ENCODE measurements at places on chromosomes 5 and 9.

GRCh38 chr5:36459176-36460135, 146.9 kb upstream of the SLC1A3 start:
- DNase-seq, result no peak

DNA sequence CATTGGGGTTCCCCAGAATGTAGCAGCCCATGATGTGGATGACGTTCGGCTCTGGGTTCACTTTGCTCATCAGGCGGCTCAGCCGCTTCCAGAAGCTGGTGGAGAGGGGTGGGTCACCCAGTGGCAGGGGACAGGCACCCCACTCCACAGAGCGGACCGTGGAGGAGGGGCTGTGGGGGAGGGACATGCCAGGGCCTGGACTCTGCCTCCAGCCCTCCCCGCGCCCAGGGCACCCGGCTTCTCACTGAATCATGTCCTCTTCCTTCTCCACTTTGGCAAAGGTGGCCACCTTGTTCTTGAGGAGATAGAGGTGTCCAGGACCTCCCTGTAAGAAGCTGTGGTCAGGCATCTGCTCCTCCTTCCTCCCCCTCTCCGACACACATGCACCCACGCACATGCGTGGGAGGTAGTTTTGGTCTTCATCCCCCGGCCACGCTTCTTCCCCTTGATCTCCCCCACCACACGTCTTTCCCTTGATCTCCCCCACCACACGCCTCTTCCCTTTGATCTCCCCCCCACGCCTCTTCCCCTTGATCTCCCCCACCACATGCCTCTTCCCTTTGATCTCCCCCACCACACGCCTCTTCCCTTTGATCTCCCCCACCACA, 8.9 kb upstream of the ENTPD8 start:
- peak; percentile 64 for DNase-seq

GRCh38 chr5:14395411-14395810, 186.2 kb upstream of the OTULINL start:
- no peak for DNase-seq

DNA sequence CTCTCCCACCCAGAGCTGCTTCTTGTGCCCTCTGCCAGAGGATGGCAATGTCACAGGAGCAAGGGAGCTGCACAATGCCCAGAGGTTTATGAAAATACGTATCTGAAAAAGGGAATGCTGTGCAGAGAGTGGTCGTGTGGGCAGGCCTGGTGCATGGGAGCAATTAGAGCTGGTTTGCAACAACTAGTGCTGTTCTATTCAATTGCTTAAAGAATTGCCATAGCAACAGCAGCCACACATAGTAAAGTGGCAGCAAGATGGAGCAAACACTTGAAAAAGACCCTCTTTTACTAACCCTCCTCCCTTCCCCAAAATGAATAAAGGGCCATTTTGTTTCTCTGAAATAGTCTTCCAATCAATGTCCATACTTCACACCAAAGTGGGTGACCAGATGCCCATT, 166.3 kb downstream of the CRB2 start:
- DNase-seq, result no peak

GRCh38 chr5:13941468-13941867, 3.0 kb downstream of the DNAH5 start:
- DNase-seq, result no peak

DNA sequence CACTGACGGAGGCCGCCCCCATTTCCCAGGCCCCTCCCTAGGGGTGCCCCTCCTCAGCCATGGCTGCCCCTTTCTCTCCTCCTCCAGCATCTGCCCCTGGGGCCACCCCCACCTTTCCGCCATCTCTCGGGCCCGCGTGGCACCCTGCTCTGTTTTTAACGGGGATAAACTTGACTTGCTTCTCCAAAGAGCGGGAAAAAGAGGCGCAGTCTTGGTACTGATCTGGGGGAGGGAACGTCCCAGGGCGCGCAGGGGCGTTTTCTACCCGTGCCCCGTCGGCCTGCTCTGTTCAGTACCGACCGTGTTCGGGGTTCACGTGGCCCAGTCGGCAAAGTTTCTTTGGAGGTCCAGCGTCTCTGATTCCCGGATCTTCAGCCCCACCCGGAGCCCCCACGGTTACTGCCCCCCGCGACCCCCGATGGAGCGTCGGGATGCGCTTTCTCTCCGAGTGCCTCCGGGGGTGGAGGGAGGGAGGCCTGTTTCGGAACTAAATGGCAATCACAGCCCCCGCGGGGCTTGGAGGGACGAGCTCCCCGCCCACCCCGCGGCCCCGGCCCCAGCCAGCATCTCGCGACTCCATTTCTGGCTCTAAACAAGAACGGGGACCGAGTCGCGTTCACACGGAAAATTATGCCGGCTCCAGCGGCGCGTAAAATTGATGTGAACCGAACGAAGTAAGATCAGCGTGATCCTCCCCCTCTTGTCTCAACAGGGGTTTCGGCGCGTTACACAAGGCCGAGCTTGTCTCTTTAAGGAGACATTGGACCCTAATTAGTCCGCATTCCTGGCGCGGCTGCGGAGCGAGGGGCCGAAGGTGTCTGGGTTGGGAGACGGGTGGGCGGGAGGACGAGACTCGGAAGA, 1.1 kb upstream of the TLE4 start:
- DNase-seq, result peak; percentile 29

GRCh38 chr5:30808996-30809395, 384.5 kb upstream of the CDH6 start:
- DNase-seq, result no peak

DNA sequence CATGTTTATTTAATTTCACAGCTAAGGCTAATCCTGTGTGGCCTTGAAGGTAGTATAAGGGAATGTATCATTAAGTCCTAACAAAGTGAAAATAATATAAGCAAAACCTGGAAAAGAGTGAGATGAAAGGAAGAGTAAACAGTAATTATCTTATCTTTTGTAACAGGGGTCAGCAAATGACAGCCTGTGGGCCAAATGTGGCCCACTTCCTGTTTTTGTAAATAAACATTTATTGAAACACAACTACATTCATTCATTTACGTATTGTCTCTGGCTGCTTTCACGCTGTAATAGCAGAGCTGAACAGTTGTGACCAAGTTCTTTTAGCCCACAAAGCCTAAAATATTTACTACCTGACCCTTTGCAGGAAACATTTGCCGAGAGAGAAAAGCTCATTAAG, 78.4 kb upstream of the HTR4 start:
- DNase-seq, result no peak

DNA sequence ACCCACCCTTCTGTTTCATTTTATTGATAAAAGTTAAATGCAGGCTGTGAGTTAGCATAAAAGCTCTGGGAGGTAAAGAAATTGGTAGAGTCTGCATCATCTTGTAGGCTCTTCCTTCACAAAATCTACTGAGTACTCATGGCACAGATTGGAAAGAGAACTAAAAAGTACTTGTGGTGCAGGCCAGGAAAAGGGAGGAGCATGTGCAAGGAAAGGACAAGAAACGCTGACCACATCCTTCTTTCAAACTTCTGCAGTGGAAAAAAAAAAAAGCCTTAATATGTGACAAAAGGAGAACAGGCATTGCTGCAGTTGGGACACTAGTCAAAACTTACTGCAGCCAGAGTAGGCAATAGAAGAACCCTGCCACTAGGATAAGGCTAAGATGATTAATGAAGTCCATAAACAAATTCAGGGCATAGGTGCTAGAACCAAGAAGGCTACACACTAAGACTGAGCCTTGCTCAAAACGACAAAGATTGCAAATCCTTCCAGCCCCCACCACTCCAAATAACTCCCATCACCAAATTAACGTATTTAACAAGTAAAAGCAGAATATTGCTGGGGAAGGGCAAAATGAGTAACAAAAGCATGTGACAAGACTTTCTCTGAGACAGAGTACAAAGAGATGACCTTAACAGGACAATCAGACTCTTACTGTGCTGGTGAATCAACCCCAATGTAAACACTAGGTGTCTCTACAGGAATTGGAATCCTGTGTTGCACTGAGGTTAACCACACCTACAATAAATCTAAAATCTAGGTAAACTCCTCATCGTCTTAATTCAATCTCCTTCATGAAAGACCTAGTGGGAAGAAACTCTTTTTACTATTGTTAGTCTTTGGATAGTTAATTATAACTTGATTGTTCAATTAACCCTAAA, 1024.8 kb downstream of the TLE1 start:
- DNase-seq, result no peak

GRCh38 chr9:34382054-34382453, 5.4 kb upstream of the MYORG start:
- DNase-seq, result no peak

GRCh38 chr9:24333629-24334028, 212.1 kb downstream of the IZUMO3 start:
- DNase-seq, result no peak

- no peak for DNase-seq
Measured at GRCh38 chr9:76338418-76338817, 55.8 kb downstream of the RFK start.

- DNase-seq, result no peak
Measured at GRCh38 chr9:80995759-80996158, 693.6 kb downstream of the TLE1 start.

GRCh38 chr9:18658804-18659705, 185.1 kb downstream of the ADAMTSL1 start:
- no peak for DNase-seq

- DNase-seq, result no peak
Measured at GRCh38 chr9:133359399-133360175, 3.2 kb downstream of the SURF2 start.

DNA sequence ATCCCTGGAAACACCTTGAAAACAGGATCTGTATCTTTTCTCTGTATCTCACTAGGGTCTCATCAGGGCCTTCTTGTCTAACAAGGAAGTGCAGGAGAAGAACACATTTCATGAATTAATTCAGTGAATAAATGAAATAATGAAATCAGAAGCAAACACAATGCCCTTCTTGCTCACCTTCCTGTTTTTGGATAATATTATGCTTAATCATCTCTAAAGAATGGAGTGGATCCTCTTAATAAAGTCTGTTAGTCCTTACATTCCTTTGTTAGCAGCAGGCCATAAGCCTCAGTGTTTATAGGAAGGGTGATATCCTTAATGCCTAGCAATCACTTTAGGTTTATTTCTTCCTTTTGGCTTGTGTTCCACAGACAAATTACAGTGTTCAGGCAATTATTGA, 837.1 kb upstream of the SEMA6A start:
- DNase-seq, result no peak

DNA sequence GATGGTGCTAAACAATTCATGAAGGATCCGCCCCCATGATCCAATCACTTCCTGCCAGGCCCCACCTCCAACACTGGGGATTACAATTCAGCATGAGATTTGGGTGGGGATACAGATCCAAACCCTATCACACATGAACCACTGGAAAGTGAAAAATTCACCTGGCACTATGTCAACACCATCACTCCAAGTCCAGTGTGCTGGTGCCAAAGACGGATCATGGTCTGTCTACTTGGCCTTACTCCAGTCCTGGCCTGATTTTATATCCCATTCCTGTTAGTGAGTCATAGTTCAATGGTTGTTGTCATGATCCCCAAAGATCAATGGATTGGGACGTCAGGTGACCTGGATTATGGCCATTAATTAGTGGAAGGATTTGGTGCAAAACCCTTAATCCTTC, 147.4 kb upstream of the RPS23 start:
- no peak for DNase-seq

GRCh38 chr5:119049824-119050449, 20.9 kb upstream of the DMXL1 start:
- no peak for DNase-seq

- DNase-seq, result no peak
Measured at GRCh38 chr5:98906756-98907355, 22.0 kb downstream of the CHD1 start.

DNA sequence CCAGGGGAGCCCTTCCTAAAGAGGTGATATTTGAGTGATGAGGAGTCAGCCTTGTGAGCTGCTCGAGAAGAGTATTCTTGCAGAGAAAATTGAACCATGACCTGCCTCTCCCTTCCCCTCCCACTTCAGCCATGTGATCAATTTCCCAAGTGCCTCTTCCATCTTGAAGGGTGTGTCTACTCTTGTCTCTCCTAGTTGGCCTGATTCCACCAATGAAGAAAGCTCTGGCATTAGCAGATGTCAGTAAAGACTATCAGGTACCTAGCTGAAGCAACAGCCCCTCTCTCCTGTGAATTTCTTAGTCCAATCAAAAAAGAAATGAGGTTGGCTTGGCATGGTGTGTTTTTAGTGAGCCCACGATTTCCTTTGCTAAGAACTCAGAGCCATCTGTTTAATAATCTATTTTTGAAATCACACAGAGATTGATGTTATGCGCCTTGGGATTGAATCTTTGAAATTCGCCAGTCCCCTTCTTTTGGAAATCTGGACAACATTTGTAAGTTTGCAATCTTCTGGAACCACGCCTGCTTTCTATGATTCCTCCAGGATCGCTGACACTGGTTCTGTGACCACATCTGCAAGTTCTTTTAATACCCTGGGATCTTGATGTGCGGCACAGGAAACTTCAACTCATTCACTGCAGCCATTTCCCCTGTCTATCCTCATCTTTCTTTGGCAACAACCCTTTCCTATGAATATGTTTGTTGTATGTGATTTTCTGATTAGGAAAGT, 404.6 kb downstream of the DMRT2 start:
- no peak for DNase-seq

All from stimulated activated CD4-positive, alpha-beta T cell treated with anti-CD3 and anti-CD28 coated beads, TNF-alpha, amount 100 ng/mL, for 4 hours (primary cell).